Activated CD4-positive, CD25-positive, alpha-beta regulatory T cell (primary cell): ENCODE measurements at places on chromosomes 6 and 20.

- DNase-seq, result no peak
Observed at GRCh38 chr6:130405549-130405948, 39.7 kb downstream of the TMEM200A start.

DNA sequence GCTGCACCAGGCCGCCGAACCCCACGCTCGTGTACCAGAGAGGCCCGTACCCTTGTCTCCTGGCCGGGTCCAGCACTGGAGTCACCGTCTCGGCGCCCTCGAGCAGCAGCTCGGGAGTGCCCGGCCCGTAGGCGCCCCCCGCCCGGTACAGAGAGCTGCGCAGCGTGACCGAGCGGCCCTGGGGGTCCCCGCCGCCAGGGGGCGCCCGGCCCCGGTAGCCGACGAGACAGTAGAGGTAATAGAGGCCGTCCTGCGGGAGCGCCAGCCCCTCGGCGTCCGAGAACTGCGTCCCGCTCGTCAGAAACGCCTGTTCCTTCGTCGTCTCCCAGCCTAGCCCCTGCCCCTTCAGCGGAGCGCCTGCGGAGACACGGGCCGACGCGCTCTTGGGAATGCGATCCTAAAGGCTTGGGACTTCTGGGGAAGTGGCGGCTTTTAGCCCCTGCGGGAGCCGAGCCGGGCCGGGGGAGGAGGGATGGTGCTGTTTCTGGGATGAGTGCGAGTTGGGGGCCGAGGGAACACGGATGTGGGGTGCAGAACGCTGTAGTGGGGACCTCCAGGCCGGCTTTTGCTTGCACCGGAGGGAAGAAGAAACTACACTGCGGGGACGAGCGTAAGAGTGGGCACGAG, 1.3 kb downstream of the LTB start:
- DNase-seq, result peak; percentile 89

DNA sequence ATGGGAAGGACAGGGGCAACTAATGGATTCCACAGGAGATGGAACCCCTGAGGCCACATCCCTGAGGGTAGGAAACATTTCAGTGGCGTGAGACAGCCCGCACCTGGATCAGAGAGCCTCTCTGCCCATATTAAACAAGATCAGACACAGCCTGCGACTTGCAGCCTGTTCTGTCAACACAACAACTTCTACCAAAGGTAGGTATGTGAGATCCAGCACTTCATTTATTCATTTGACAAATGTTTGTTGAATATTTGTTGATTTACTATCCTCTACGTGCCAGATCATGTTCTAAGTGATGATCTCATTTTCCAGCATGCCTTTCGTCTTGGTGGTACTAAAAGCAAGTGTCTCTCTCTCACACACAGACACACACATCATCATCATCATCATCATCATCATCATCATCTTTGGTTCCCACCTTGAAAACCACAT, 43.2 kb upstream of the NT5E start:
- DNase-seq, result no peak

GRCh38 chr20:24157213-24157612, 168.6 kb upstream of the GGTLC1 start:
- DNase-seq, result no peak

- DNase-seq, result no peak
Observed at GRCh38 chr6:113671421-113671820, 185.7 kb upstream of the MARCKS start.

GRCh38 chr6:169232507-169232931, 21.1 kb downstream of the THBS2 start:
- no peak for DNase-seq

- DNase-seq, result no peak
Observed at GRCh38 chr6:112683106-112683505, 336.0 kb downstream of the RFPL4B start.

GRCh38 chr20:10504994-10505730, 70.1 kb downstream of the SLX4IP start:
- no peak for DNase-seq

- DNase-seq, result no peak
Observed at GRCh38 chr20:19943061-19943521, 74.1 kb upstream of the NAA20 start.

- no peak for DNase-seq
Observed at GRCh38 chr20:52305024-52305645, 113.6 kb upstream of the ZFP64 start.

GRCh38 chr6:137700161-137700560, 166.9 kb upstream of the TNFAIP3 start:
- DNase-seq, result no peak

DNA sequence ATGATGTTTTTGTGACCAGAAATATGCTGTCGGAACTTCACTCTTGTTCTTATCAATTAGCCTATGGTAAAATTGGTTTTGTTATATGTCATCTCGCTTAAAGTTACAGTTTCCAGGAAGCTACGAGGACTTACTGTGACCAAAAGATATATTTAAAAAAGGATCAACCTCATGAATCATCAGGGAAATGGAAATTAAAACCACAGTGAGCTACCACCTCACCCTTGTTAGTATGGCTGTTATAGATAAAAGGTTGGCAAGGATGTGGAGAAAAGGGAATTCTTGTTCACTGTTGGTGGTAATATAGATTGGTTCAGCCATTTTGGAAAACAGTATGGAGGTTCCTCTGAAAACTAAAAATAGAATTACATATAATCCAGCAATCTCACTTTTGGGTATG, 14.3 kb upstream of the INSM1 start:
- DNase-seq, result no peak

DNA sequence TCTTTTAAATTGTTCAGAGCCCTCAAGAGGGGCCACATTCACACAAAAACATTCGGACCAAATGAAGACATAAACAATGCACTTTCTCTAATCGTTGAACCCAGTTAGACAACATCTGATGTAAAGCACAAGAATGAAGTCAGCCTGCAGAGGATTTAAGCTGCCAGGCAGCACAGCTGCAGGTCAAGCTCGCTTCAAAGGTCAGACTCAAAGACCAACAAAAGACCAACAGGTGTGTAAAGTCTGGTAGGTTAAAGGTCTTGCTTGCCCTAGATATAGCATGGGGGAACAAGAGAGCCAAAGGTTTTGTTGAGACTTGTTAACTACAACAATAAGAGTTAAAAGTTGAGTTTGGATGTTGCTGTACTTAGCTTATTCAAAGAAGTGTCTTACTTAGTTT, 26.7 kb upstream of the MYLIP start:
- no peak for DNase-seq

GRCh38 chr20:412081-412480, 4.0 kb downstream of the RBCK1 start:
- DNase-seq, result no peak

DNA sequence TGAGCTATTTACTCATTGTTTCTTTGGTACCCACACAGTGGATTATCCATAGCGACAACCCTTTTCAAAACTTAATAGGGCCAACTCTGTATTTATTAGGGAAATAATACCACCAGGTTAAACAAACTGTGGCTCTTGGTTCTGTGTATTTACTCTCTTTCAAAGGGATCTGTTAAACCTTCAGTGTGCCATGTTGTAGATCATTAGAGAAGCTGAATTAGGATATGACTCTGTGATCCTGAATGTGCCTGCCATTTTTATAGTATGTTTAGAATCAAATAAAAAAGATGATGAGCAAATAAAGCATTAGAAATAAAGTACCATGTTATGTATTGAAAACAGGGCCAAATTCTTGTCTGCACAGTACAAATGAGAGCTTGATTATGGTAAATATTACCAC, 25.0 kb upstream of the SLC35D3 start:
- no peak for DNase-seq

- DNase-seq, result no peak
Observed at GRCh38 chr6:3336859-3337515, 78.2 kb downstream of the PSMG4 start.

GRCh38 chr6:4714961-4715501, 61.2 kb upstream of the CDYL start:
- DNase-seq, result no peak

DNA sequence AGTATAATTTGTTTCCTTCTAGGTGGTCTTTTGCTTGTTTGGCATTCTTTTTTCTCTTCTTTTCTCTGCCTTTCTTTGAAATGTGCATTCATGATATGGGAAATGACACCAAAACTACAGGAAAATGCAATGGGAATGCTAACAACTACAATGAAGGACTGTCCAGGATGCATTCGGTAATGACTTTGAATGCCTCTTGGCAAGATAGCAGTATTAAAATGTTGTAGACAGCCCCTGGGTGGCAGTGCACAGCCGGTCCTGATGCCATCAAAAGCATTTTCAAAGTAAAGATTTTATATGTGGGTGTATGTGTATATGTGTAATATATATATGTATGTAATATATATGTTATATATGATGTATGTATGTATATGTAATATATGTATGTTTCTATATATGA, 218.8 kb upstream of the MMS22L start:
- DNase-seq, result no peak

- no peak for DNase-seq
Observed at GRCh38 chr20:13464702-13465101, 174.0 kb downstream of the TASP1 start.

DNA sequence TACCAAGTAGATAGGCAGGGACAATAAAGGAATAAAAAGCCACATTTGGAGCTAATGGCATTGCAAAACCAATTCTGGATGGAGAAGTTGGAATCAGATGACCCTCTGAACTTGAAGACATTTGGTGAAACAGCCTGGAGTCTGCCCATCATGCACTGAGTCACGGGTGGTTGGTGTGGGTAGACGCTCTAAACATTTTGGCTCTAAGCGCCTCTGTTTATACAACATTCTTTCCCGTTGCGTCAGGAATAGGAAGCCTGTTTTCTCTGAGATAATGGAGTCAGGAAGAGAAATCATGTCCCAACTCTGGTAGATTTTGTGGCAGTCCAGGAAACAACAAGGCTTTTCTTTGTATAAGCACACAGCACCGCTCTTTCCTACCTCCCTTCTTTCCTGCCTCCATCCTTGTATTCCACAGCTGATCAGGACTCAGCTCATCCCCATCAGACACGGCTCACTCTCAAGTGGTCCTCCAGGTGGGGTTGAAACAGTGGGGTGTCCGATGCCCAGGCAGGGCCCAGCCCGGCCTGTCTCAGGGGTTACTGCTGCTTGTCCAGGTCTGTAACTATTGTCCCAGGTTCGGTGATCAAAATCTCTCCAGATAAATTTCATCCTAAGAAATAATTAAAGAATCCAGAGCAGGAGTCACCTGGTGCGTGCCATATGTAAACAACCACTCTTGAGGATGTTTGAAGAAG, 12.1 kb upstream of the RAMACL start:
- DNase-seq, result no peak

DNA sequence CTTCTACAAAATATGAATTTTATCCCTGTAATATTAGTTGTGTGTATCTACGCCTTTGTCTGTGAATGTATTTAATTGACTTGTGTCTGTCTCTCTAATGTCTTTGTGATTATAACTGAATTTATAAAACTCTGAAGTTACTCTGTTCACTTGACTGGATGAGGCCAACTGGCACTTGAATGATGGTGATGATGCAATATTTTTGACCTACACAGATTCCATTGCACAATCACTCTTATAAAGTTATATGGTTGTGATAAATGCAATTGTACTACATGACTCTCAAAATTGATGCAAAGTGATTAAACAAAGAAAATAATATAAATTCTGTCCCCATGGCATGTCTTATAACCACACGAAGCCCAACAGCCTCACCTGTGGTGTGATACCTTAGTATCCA, 287.3 kb upstream of the PLN start:
- DNase-seq, result no peak

- DNase-seq, result no peak
Observed at GRCh38 chr20:41047975-41048305, 19.3 kb downstream of the TOP1 start.

- no peak for DNase-seq
Observed at GRCh38 chr6:49856282-49856681, 10.1 kb downstream of the CRISP1 start.

DNA sequence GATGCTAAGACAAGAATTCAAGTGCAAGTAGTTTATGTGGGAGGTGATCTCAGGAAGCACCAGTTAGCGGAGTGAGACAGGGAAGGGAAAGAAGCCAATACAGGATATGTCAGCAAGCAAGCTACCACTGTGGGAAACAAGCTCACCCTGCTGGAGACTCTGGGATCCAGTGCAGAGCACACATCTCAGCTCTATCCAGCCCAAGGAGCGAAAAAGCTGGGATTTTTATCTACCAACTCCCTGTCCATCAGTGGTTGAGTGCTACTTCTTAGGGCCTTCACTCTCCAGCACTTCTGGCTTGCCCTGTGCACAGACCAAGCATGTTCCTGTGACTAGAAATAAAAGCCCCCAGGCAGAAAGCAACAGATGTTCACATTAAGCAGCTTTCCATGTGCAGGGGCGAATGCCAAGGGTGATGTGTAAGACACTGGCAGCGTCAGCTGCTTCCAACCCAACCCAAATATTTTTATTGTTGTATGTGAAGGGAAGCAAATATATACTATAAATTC, 10.8 kb upstream of the RNF24 start:
- no peak for DNase-seq

DNA sequence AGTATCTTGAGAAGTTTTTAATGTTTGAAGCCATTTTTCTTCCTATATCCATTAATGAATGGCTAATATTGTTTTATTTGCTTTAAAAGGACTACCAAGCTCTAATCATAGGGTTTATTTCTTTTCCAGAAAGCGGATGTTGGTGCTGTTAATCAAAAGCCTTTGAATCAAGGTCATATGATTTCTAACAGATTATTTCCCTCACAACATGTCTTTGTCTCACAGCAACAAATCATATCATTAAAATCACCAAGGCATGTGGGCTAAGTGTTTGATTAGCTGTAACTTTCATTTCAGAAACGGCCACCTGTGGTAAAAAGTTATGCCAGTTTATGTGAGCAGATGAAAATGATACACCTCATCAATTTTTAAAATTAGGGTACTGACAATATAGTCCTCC, 21.7 kb downstream of the TRAF3IP2 start:
- DNase-seq, result no peak

GRCh38 chr6:141153563-141153962, 979.2 kb upstream of the GJE1 start:
- no peak for DNase-seq

DNA sequence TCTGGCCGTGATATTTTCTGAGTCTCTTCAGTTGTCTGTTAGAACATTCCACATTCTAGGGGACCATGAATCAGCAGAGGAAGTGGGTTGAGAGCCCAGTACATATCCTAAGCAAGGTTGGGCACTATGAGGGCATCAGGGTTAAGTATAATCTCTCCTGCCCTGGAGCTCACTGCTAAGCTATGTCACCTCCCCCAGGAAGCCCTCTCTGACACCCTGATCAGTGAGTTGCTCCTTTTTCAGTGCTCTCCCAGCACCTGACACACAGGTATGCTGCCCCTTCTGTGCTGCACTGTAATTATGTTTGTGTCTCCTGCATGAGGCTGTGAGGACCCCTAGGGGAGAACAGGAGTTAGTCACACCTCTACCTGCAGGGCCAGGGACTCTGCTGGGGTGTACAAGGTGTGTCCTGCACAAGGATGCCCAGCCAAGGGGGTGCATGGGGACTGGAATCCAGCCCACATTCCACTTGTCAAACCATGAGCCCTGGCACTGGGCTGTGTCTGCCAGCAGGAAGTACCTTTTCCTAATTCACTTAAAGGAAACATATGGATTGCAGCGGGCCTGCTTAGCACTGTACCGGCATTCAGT, 3.9 kb downstream of the RAB44 start:
- no peak for DNase-seq

GRCh38 chr20:21096321-21097043, 9.7 kb downstream of the LINC00237 start:
- no peak for DNase-seq
